ENCODE measurements at places on chromosomes 13 and 19. TPM values are rescaled to one million over a fixed set of nuclear protein-coding genes. Genes with fewer than 3 reads are reported as not detected.

DNA sequence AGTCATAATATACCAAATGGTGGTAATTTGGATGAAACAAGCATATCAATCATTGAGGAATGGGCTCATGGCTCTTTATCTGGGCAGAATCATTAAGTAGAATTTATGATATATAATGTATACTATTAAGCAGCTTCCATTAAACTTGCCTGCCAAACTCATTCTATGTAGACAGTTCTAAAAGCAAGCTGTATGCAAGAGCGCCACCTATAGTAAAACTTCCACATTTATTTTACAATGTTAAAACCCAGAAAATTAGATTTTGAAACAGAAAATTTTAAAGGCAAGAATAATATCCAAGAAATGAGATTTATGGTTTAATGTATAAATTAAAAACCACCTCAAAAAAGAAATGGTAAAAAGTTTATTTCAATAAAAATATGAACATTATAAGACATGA lies 161.5 kb downstream of the MZT1 start:
- H3K27ac ChIP-seq, result no peak overlapping the region
- no peaks in the 10 kb centered on the region for H3K4me1 ChIP-seq
- H3K4me3 ChIP-seq, result no peak overlapping the region

DNA sequence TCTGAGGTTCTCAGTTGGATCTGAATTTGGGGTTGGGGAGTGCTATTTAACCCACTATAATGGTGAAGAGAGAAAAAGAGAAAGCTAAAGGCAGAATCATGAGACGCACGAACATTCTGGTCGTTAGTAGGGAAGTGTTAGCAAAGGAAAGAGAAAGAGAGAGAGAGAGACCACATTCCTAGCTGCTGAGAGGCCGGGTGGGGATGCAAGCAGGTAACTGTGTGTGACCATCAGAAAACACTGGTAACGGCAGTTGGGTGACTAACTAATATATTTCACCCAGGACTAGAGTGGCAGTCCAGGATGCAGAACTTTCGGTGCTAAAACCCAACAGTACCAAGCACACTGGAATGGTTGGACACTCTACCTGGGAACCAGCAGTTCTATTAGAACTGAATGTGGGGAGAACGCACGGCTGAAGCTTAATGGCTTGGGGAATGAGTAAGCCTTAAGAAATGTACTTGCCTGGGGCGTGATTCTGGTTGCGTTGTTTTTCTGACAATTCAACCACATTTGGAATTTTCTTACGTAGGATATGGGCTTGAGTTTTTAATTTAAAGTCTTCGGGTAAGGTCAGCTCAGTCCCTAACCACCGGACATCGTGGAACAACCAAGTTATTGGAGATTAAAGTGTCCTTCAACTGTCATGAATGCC lies 130.2 kb downstream of the DNAJC15 start:
- H3K4me3 ChIP-seq, result peak overlapping the region; percentile 33
- peaks cover 36% of the 10 kb centered on the region for H3K4me1 ChIP-seq
- no peaks in the 10 kb centered on the region for H3K27me3 ChIP-seq
- H3K27ac ChIP-seq, result peak overlapping the region; percentile 93

GRCh38 chr13:91768746-91769145 lies 370.3 kb downstream of the GPC5 start:
- H3K4me1 ChIP-seq, result no peaks in the 10 kb centered on the region
- H3K27me3 ChIP-seq, result peaks cover 76% of the 10 kb centered on the region
- H3K4me3 ChIP-seq, result no peak overlapping the region
- H3K27ac ChIP-seq, result no peak overlapping the region

- H3K4me1 ChIP-seq, result no peaks in the 10 kb centered on the region
- no peak overlapping the region for H3K4me3 ChIP-seq
- peaks cover 4% of the 10 kb centered on the region for H3K27me3 ChIP-seq
- H3K27ac ChIP-seq, result no peak overlapping the region
- H3K36me3 ChIP-seq, result peaks cover 4% of the 10 kb centered on the region
- no peak for DNase-seq
Measured at GRCh38 chr19:34128558-34129250, 43.6 kb upstream of the LSM14A start.

- H3K27me3 ChIP-seq, result no peaks in the 10 kb centered on the region
- H3K4me1 ChIP-seq, result no peaks in the 10 kb centered on the region
- H3K4me3 ChIP-seq, result peak overlapping the region; percentile 87
- H3K27ac ChIP-seq, result peak overlapping the region; percentile 86
- DNase-seq, result peak; percentile 80
- H3K36me3 ChIP-seq, result no peaks in the 10 kb centered on the region
Measured at GRCh38 chr13:110137680-110138009, 169.3 kb downstream of the COL4A1 start.

GRCh38 chr13:40552895-40553294 lies 113.5 kb downstream of the FOXO1 start:
- DNase-seq, result no peak
- H3K4me1 ChIP-seq, result peaks cover 26% of the 10 kb centered on the region
- H3K36me3 ChIP-seq, result peaks cover 100% of the 10 kb centered on the region
- H3K27ac ChIP-seq, result no peak overlapping the region
- H3K4me3 ChIP-seq, result no peak overlapping the region

GRCh38 chr19:15196360-15197005 lies 4.3 kb downstream of the NOTCH3 start:
- H3K36me3 ChIP-seq, result no peaks in the 10 kb centered on the region
- H3K4me1 ChIP-seq, result peaks cover 18% of the 10 kb centered on the region
- H3K27me3 ChIP-seq, result peaks cover 23% of the 10 kb centered on the region
- H3K4me3 ChIP-seq, result peak overlapping the region; percentile 59

DNA sequence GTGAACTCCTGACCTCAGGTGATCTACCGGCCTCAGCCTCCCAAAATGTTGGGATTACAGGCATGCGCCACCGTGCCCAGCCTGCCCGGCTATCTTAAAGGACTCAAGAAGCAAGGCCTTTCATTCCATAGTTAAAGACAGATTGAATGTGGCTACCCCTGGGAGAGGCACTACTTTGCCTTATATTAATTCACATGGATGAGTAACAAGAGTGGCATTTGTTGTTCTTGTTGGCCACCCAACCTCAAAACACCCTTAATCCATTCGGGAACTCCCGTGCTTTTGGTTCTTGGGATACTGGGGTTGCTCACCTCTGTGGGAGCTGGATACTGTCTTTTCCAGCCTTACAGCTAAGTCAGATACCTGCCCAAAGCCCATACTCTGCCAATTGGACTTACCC lies 34.4 kb upstream of the ABCC4 start:
- H3K27ac ChIP-seq, result no peak overlapping the region
- DNase-seq, result peak; percentile 54
- no peak overlapping the region for H3K4me3 ChIP-seq
- no peaks in the 10 kb centered on the region for H3K27me3 ChIP-seq
- no peaks in the 10 kb centered on the region for H3K4me1 ChIP-seq

HPN gene
- not detected for total RNA-seq

Data from MCF 10A (cell line).